ENCODE measurements at places on chromosomes 3 and 15.
A peak's percentile ranks its signal among the peaks of the same experiment; 100 is the strongest.

DNA sequence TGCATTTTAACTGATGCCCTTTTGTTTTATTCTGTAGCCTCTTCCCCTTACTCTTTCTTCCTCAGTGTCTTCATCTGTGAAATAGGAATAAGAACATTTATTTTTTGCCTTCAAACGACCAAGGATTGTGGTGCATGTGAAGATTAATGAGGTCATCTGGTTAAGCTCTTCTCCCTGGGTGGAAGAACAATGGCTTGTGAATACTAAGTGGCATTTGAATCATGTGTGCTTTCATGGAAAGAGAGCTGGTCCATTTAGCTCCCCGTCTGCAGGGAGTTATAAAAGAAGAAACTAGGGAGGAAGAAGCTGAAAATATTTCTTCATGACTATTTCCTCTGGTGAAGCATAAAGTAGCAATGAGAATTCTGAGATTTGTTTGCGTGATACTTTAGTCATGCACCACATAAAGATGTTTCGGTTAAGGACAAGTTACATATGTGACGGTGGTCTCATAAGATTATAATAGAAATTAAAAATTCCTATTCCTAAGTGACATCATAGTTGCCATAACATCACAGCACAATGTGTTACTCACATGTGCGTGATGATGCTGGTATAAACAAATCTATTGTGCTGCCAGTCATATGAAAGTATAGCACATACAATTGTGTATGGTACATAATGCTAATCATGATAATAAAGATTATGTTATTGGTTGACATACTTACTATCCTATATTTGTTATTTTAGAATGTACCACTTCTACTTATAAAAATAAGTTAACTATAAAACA lies 374.3 kb downstream of the RBMS3 start:
- DNase-seq = no peak

- DNase-seq = no peak
Measured at GRCh38 chr15:52006702-52007340, 12.2 kb upstream of the MAPK6 start.

- no peak for DNase-seq
Measured at GRCh38 chr15:78222745-78223395, 11.5 kb downstream of the ACSBG1 start.

DNA sequence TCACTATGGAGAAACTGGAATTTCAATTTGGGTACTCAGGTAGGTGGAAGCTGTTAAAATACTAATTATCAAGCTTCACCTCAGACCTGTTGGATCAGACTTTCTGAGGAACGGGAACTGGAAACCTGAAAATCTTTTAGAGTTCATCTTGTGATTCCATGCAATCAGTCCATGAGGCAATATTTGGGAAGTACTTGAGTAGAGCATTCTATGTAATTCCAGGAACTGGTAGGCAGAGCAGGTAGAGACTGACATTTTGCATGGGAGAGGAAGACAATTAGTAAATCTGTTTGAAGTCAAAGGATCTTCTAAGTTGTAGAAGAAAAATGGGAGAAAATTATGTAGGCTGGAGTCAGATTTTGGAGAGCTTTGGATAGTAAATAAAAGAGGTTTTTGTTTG lies 43.1 kb downstream of the FGF7 start:
- DNase-seq = no peak

DNA sequence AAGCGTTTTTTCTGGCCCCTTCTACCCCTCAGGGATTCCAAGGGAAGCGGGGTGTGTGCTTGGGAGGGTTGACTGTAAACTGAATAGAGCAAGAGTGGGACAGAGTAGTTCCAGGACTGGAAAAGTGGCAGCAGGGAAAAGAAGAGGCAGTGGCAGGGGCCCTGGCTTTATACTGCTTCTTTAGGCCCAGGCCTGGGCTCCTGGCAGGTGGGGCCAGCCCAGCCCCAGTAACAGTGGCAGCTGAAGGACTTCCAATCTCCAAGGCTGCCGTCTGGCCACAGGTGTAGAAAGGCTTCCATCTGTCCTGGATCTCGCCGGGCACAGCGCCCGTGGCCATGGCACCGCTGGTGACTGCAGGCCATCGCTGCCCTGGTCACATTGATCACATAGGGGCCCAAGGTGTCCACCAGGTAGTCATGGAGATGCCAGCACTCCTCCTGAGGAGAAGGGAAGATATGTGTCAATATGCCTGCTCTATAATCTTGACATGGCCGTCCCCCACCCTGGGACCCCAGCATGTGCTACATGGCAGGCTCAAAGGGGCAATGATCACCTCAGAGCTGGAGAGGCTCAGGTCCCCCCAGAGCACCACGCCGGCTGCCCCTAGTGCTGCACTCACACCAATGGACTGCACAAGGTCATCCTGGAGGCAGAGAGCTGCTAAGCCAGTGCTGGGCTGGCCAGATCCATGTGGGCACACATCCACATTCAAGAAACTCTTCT lies 1.0 kb upstream of the IFRD2 start:
- DNase-seq = no peak

DNA sequence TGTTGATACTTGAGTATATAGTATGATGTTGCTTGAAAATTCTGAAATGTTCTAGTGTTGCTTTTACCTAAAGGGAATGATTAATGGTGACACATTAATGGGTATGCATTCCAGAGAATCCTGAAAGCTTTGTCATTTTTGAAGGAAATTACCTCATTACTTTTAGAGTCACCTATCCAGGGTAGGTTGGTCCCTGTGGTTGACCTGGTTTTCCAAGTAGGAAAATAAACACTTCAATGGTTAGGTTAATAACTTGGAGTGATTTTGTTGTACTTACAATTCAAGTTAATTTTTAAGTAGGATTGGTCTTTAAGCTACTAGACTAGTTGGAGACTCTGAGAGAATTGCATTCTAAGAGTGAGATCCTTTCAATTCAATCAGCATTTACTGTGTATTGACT lies 31.0 kb downstream of the MITF start:
- DNase-seq = no peak

- peak; percentile 17 for DNase-seq
Measured at GRCh38 chr3:121998030-121998580, 23.9 kb downstream of the ILDR1 start.

DNA sequence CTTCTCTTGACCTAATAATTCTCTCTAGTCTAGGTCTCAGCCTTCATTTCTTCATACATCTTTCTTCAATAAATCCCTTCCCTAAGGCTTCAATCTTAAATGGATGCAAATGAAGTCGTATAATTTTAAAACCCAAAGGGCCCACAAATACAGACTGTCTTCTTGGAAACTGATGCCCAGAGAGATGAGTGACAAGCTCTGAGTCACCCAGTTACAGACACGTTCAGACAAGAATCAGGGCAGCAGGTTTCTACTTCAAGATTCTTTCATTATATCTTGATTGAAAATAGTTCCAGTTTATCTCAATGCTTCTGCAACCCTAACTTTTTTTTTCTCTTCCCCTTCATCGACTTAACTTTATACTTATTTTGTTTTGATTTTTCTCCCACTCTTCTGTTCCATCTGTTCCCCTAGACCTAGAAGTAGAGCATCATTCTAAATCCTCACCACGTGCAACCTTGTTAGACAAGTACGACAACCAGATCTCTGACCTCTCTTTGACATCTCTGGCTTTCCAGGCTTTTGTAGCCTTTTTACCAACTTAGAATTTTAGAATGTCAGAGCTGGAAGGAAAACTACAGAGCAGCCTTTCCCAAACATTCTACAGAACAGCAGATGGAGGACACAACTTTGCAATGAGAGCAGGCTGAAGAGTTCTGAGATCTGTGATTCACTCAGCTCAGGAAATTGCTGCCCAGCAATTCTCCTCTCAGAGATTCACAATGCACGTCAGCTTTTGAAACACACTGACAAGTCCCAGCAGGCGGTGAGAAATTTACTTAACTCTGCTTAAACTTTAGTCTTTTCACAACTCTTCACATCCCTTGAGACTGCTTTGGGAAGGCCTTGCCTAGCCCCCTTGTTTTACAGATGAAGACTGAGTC lies 25.3 kb downstream of the NCEH1 start:
- DNase-seq = no peak

- no peak for DNase-seq
Measured at GRCh38 chr15:98904544-98904943, 103.0 kb downstream of the PGPEP1L start.

DNA sequence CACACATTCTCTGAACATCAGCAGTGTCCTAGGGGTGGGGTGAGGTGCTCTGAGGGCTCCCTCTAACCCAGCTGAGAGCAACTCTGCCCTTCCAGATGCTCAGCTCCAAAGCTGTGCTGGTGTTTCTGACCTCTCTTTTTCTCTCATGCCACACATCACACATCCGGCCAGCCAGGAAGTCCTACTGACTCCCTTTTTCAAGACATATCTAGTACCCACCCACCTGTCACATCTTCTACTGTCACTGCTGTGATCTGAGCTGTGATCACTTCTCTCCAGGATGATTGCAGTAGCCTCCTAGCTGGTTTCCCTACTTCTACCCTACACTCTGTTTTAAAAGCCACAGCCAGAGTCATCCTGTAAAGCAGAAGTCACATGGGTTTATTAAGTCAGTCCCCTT lies 30.2 kb upstream of the MASP1 start:
- DNase-seq = no peak

GRCh38 chr3:24043168-24043567 lies 98.1 kb downstream of the NR1D2 start:
- no peak for DNase-seq
